Thymus (tissue), 14 donors: ENCODE measurements at places on chromosomes 2 and 18. TPM values are rescaled to one million over a fixed set of nuclear protein-coding genes. Genes with fewer than 3 reads are reported as not detected.

DNA sequence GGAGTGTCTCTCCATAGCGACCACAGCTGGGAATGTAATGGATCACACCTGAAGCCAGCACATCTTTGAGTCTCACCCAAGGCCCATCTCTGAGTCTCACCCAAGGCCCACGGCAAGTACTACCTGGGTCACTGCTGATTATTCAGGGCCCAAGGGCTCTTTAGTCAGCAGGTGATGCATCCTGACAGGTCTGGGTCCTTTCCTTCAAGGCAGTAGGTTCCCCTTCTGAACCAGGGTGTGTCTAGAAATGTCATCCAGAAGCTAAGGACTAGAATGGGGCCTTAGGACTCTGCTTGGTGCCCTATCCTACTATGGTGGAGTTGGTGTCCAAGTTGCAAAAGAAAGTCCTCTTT, 248.1 kb downstream of the ZNF385B start:
- no peak overlapping the region for H3K4me3 ChIP-seq
- no peaks in the 10 kb centered on the region for H3K4me1 ChIP-seq
- DNase-seq: no peak
- no peak overlapping the region for H3K27ac ChIP-seq

DNA sequence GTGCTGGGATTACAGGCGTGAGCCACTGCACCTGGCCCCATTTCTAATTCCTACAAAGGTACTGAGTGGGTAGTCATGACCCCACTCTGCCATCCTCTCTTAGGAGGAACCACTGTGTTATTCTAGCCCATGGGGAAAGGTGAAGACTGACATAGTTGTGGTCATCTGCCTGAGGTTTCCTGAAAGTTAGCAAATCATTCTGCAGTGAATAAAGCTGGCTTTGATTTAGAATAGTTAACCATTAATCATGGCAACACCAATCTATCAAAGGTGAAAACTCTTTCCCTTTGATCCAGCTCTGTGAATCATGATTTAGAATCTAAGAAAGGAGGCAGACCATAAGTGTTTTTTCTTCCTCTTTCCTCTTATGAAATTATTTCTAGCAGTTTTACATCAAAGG, 50.8 kb downstream of the SUMO1 start:
- no peak for DNase-seq
- no peak overlapping the region for H3K27ac ChIP-seq
- H3K27me3 ChIP-seq: no peaks in the 10 kb centered on the region
- no peaks in the 10 kb centered on the region for H3K36me3 ChIP-seq

DNA sequence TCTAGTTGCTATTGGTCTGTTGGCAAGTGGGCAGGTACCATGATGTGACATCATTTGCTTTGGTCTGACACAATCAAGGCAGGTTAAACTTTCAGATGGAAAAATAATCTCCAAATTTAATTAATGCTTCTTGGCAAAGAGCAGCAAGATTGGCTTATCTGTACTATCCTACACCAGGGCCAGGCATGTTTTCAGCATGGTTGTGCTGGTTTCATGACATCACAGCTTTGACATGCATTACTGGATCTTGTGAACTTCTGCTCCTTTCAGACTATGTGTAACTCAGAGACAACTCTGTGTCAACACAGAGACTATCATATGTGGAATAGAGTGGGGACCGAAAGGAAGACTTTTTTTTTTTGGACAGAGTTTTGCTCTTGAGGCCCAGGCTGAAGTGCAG, 520.5 kb downstream of the TDRD15 start:
- no peaks in the 10 kb centered on the region for H3K27me3 ChIP-seq
- no peak for DNase-seq
- no peaks in the 10 kb centered on the region for H3K36me3 ChIP-seq
- no peaks in the 10 kb centered on the region for H3K4me1 ChIP-seq
- H3K27ac ChIP-seq: no peak overlapping the region

The DSG1 gene
- 0.61 TPM for total RNA-seq
